Ecto neural progenitor cell (in vitro differentiated cells): ENCODE measurements at places on chromosomes 5 and 9.

DNA sequence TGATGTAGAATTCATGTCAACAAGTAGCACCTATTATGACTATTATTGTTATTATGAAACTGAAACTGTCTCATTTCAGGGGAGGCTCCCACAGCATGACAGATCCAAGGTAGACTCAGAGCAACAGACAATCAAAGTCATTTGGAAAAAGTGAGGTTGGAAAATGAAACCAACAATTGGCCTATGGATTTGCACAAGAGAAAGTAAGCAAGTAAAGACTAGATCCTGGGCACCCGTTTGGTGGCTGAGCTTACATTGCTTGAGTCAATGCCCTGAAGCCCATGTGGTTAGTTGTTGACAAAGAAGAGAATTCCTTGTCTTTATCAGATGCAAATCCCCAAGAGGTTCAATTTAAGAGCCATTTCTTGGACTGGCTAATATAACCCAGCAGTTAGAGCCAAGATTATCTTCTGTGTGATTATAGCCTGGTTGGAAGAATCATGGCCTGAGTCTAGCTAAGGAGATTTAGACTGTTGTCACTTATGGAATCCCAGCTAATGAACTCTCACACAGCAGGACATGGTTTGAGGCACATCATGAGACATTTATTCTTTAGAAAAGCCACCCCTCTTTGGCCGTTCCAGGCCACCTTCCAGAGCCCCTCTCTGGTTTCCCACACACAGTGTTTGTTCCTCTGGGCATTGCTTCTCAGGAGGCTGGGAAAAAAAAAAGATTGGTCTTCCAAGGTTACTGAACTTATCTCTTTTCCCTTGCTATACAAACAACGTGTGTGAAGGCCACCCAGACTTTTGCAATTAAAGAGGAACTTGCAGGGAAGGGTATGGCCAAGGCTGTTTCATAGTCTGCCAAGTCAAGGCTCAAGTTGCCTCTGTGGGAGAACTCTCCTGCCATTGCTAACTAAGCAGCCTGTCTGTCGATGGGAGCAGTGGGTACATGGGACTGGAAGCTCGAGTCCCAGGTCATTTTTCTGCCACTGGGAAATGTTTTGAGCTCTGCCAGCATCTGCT lies 399.5 kb downstream of the ENC1 start:
- no peak for DNase-seq

GRCh38 chr9:132160802-132161742 lies 786 bp upstream of the NTNG2 start:
- DNase-seq = peak; percentile 54

GRCh38 chr5:172939071-172939470 lies 20.2 kb upstream of the RPL26L1 start:
- no peak for DNase-seq

GRCh38 chr9:131545786-131546335 lies 538 bp downstream of the PRRT1B start:
- no peak for DNase-seq

GRCh38 chr9:131017067-131017466 lies 8.1 kb downstream of the LAMC3 start:
- no peak for DNase-seq

DNA sequence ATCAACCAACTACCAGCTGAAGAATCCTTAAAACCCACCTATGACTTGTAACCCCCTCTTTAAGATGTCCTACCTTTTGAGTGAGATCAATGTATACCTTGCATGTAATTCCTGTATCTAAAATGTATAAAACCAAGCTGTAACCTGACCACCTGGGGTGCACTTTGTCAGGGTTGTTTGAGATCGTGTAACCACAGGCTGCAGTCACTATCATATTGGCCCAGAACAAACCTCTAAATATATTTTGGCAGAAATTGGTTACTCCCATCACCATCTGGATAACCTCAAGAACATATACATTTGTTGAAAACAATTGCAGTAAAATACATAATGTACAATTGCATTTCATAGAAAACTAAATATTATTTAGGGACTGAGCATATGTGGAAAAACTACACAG lies 8.4 kb downstream of the CARNMT1 start:
- DNase-seq = no peak

GRCh38 chr9:16575142-16575985 lies 295.1 kb downstream of the BNC2 start:
- DNase-seq = no peak

DNA sequence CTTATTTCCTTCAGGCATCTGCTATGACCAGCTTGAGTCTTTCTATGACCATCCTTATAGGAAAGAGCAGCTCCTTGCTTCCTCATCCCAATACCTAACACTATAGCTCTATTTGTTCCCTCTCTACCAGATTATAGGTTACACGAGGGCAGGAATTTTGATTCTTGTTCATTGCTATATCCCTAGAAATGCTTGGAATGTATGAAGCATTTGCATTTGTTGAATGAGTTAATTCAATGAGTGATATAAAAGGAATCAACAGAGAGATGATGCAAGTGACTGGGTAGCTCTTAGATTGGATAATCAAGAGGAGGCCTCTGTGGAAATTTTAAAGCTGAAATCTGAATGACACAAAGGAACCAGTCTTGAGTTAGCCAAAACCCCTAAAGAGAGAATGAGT lies 13.9 kb downstream of the ZCCHC9 start:
- DNase-seq = no peak

- DNase-seq = peak; percentile 85
These were observed 1.2 kb upstream of the CEMIP2 start for GRCh38 chr9:71769175-71770161.

DNA sequence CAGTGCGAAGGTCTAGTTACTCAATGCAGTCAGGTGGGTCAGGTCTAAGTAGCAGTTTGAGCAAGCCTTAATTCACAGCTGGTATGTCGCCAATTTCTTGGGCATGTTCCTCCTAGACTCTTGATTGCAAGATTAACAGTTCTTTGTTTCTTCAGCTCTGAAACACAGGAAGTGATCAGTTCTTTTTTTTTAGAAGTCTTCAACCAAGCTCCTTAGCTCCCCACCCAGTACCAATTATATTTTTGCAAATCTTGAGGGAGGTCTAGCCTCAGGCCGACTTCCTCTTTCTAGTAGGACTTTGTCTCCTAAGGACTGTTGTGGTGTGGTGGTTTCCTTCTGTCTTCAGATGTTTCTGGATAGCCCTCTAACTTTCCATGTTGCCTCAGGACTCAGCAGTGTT lies 2054.2 kb downstream of the MAT2B start:
- DNase-seq = no peak

DNA sequence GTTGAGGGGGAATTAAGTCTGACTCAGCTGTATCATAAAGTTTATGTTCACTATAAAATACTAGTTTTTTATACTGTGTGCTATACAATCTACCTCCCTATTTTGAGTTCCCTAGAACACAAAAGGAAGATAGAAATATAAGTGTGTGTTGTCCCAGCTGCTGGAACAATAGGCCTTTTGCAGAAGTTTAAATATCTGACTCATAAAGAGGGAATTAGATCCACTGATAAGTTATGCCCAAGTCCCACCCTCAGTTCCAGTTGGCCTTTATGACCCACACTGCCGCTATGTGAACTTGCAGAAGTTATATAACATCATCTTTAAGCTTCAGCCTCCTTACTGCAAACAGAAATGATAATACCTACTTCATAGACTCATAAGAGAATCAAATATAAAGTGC lies 88.5 kb upstream of the DAB2 start:
- no peak for DNase-seq

DNA sequence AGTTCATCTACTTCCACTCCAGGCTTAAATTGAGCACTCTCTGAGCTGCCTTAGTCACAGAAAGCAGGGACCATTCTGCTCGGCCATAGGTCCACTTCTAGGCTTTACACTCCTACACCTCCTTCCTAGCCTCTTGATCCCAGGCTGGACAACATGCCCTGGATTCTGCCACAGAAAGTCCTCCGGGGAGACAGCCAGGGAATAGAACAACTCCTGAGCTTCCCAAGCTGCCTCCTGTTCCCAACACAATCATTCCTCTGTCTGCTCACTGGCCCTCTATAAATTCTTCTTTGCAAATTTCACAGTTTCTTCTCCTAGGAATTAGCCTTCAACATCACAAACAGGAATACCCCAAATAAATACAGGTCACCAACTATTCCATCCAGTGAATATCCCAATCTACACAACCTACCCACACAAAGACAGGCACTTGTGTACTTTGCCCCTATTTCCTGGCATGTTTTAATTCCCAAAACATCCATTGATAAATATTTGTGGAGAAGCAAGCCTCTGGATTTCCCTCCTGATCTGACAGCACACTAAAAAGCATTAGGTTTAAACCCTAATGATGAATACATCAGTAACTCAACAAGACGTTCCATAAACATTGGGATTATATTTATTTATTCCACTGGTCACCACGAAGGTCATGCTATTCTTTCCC lies 125.5 kb downstream of the ENC1 start:
- no peak for DNase-seq

GRCh38 chr5:40386289-40386688 lies 293.4 kb upstream of the PTGER4 start:
- no peak for DNase-seq

DNA sequence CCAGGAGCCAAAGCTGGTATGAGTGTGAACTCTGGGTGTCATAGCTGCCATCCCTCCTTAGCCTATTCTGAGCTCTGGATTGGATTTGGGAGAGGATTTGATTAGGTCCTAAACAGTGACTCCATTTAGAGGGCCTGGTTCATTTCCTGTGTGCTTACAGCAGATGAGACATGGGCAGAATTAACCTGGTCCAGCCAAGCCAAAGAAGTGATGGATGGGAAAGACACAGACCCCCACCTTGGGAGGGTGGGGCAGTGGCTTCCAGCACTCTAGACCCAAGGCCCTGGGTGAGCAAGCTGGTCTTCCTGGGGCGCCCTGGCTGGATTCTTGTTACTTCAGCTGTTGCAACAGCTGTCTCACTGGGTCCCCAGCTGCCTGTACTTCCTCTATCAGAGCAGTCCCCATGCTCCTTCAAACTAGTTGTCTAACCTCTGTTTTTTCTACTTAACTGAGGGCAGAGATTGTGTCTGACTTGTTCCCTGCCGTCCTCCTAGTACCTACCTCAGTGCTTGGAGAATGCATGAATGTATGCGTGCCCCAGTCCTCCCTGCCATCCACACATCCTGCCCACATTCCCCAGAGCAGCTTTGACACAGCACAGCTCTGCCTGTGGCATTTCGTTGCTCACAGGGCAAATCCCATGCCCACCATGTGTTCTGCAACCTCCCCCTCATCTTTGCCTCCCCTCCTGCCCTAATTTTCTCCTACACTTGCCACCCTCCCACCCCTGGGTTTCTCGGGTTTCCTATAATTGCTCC lies 115.9 kb downstream of the RGS3 start:
- DNase-seq = no peak

DNA sequence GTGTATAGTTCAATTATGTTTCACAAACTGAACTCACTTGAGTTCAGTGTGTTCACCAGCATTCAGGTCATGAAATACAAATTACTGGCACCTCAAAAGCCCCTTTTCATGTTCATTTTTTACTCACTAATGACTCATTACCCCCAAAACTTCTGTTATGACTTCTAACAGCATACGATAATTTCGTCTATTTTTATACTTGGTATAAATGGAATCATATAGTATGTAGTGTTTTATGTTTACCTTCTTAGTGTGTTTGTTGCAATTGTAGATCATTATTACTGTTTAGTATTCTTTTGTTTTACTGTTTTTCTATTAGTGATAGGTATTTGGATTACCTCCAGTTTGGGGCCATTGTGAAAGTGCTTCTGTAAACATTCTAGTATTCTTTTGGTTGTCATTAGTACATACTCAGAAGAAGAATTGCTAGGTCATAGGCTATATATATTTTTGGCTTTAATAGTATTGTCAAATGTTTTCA lies 33.4 kb downstream of the DDX4 start:
- no peak for DNase-seq

- DNase-seq = no peak
These were observed 87.1 kb downstream of the SEMA4D start for GRCh38 chr9:89410641-89411350.

GRCh38 chr5:176995896-176996767 lies 10.4 kb downstream of the UIMC1 start:
- DNase-seq = no peak

DNA sequence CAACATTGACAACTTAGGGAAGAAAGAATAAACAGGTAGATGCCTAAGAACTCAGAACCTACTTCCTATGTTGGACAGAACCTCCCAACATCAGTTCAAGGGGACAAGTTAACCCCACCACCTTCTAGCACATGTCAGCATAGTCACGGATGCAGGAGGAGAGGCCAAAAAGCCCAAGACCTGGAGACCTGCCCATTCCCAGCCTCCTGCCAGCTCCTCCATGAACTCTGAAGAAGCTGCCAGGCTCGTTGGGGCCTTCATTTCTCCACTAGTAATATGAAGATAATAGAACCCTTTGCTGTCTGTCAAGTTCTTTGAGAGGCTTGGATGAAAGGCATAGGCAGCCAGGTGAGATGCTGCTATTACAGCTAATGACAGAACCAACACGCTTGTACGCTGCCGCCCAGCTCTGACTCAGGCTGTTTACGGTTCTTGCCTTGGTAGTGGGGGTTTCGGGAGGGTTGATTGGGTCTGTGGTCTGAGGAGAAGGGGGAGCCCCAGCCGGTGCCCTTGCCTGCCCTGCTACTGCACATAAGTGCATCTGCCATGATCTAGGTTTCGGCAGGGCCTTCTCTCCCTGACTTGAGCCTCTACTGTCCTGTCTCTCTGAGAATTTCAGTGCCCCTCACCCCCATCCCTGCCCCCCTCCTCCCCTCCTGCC lies 82.2 kb downstream of the NRG2 start:
- peak; percentile 21 for DNase-seq

DNA sequence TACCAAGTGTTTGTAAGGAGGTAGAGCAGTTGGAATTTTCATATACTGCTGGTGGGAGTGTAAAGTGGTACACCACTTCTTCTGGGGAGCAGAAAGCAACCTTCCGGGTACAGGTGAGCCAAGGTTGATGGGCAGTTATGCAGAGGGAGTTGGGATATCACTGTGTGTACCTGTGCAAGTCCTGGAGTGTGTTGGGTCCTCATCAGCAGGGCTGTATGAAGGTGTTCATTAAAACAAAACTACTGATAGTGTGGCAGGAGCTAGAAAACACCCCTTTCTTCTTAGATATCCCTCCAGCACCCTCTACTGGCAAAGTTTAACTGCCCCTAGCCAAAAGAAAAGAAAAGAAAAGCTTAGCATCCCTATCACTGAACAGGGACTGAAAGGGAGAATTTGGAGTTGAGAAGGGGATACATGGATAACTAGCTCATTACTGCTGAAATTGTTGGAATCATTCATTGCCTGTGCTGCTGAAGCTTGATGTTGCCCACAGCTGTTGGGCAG lies 10.7 kb downstream of the MARCHF6 start:
- DNase-seq = no peak

DNA sequence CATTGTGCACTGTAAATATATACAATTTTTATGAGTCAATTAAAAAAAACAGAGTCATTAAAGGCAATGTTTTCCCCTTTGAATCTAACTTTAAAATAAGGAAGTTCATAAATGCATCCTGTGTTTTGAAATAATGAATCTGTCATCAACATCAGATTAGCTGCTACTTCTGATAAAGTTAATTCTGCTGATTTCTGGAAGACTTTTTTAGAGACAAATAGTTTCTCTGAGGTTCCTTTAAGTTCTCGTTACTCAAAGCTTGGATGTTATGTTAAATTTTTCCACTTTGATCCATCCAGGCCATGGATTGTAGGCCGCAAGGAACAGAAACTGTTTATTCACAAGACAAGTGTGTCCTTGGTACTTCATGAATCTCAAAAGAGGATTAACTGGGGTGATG lies 115.5 kb downstream of the CARTPT start:
- DNase-seq = no peak

- DNase-seq = no peak
These were observed 105.9 kb downstream of the DPYSL3 start for GRCh38 chr5:147403651-147404640.
